ENCODE measurements at places on chromosomes 6 and 20.

DNA sequence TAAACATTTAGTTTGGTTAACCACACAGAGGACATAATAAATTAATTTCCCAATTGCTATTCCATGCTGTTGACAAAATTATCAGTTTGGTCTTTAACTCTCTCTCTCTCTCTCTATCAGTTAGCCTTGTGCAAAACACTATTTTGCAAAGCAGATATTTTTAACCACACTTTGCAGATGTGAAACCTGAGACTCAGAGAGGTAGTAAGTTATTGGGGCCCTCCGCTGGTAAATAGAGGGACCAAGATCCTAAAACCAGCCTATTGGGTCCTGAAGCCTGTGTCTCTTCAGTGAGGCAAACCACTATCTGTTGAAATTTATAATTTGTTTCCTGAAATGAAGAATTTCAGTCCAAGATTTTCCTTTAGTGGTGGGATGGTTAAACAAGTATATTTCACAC, 231.0 kb downstream of the SOD2 start:
- DNase-seq: no peak

DNA sequence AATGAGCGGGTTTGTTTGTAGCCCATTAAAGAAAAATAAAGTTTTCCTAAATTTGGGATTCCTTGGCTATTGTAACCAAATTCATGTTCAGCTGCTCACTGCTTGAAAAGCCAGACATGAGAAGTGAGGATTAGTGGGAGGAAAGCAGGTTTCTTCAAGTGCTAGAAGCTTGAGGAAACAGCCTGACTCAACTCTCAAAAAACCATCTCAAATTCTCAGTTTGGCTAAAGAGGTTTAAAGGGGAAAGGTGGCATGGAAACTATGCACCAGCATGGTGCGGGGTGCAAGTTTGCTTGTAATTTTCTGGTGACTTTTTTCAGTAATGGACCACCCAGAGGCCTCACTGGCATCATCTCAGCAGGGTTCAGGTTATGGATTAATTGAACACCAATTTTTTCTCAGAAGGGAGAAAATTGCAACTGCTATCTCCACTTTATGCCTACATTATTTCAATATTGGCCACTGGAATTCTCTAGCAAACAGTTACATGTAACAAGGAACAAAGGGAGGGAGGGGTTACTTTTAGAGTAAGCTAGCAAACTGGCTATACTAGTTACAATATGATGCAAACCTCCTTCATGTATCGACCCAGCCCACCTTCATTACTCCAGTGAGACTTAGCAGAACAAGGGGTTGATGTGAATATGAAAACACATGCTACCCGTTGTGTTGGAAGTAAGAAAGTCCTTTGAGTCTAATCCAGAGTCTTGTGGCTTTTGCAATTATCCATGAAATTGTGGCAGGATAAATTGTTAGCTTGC, 85.0 kb upstream of the IFNGR1 start:
- no peak for DNase-seq

DNA sequence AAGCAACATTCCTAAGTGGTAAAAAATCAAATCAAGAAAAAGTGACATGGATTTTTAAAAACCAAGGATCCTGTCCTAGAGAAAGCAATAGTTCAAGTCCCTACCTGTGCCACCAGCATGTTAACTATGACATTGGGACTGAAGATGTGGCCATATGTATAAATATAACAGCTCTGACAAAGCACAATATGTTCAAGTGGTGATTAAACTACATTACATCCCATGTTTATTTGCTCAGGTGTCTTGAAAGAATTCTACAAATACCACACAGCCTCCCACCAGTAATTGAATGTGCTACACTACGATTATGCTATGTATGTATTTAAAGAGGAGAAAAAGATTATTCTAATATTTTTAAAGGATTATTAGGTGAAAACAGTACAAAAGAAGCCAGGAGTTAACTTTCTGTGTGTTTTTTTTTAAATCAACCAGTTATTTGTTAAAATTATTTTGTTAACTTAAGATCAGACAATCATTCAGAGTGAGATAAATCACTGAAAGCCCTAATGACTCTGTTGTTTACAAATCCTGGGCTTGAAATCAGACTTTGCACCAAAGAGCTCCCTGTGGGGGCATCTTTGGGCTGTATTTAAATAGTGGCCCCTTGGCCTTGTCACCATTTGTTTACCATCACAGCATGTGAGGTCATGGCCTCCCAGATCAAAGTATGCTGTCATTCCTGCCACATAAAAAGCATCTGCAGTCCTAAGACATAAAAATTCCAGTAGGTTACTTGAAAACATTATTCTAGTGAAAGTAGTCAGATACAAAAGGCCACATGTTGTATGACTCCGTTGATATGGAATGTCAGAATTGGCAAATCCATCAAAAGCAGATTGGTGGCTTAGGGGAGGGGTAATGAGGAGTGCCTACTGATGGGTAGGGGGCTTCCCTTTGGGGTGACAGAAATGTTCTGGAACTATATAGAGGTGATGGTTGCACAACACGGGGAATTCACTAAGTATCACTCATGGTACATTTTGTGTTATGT, 17.1 kb downstream of the TTLL2 start:
- DNase-seq: no peak

DNA sequence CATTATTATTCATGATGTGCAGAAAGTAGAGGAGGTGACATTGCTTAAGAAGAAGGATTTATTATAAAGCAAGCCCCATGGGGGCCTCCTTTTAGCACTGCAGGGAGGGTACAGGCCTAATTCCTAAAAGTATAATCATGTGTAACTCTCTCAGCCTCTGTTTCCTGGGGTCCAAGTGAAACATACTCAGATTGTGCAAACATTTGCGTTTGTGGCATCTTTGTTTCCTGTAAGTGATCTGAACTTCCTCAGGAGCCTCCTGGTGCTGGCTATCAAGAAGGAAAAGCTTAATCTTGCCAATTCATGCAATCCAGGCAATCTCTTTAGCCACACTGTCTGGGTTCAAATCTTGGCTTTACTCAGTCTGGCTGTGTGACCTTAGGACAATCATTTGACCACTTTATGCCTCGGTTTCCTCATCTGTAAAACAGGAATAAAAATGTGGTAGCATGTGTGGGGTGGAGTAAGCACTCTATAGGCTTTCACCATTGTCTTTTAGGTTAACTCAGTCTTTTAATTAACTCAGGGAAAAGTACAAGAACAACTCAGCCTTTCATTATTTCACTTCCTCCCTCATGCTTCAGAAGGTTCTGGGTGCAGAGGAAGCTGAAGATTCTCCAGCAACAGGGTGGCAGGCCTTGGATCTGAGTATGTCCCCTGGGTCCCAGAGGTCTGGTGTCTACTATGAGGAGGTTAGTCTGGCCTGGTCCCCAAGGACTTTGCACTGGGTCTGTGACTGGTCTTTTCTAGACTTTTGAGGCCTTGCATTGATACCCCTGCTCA, 831 bp upstream of the SIRPB2 start:
- DNase-seq: no peak

- no peak for DNase-seq
These were observed 71.4 kb upstream of the BACH2 start for GRCh38 chr6:90368001-90368400.

DNA sequence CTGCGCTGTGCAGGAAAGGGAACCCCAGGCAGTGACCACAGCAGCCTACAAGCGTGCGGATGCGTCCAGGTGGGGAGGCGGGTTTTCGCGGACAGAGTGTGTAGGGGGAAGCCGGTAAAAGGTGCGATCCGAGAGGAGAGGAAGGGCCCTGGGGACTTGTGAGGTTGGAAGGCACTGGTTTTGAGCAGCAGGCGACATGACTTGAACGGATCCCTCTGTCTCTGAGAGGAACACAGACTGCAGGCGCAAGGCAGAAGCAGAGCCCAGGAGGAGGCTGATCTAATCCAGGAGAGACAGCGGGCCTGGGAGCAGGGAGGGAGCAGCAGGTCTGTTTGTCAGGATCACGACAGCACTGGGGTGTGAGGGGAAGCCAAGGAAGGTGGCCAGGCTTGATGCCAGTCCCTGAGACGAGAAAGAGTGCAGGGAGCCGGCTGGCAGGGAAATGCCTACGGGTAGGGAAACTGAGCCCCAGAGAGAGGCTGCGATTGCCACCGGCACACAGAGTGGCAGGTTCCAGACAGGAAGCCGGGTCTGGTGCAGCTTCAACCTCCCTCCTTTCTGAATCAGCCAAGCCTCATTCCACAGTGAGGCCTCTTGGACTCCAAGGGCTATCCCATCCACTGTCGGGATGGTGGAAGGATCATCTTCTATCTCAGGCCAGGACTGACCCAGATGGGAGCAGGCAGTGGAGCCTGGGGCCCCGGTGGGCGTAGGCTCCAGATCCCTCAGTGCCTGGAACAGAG, 57.1 kb downstream of the HNF4A start:
- no peak for DNase-seq

DNA sequence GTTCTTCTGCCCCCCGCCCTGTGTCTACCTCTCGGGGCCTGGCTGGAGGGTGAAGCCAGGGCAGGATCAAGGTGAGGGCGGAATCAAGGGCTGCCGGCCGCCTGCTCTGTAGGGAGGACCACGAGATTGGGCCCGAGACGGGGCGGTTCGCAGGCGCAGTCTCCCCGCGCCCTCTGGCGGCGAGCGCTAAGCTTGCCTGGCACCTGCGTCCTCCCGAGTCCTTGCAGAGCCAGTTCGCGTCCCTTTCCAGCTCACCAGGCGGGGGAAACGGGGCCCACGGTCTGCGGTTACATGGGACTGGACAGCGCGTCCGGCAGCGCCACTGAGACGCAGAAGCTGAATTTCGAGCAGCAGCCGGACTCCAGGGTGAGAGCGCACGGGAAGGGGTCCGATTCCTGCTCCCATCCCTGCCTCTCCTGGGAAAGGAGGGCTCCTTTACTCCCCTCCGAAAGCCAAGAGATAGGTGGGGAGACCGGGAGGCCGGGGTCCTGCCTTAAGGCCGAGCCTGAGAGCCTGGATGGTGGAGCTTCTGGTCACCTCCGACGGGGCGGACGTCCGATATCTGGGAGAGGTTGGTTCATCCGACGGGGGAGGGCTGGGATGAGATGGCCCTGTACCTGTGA, 3.6 kb upstream of the MATN4 start:
- DNase-seq: peak; percentile 78

GRCh38 chr6:7642791-7643190, 52.8 kb downstream of the SNRNP48 start:
- DNase-seq: no peak

Data from K562 (cell line).